Ammon's horn (tissue), 1 donor: ENCODE measurements at places on chromosomes 2 and 18.

DNA sequence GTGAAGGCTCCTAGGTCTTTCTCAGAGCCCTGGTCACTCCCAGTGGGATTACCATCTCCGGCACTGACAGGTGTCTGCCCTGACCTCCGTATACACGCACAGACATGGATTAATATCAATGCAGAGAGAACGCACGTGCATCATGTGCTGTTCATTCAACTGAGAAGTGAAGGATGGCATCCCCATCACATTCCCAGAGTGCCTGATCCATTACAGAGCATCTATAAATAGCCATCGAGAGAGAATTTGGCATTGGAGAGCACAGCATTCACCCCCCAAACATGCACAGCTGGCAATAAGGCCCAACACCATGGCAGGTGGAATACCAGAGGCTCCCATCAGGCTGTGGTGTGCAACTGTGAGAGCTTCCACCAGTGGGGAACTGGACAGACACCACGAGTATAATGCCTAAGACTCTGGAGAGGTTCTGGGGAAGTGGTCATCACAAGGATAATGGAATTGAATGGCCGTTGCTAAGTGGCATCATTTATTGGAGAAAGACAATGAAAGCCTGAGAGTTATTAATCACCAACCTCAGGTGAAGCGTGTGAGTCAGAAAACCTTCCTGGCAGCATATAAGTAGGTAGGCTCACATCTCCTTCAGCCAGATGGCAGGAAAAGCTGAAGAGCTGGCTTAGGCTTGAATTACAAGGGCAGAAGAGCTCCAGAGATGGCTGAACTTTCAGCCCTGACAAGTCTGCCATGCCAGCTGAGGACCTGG, 244.5 kb upstream of the ID2 start:
- no peak for DNase-seq

GRCh38 chr2:222575618-222576017, 80.3 kb downstream of the FARSB start:
- DNase-seq = no peak

- DNase-seq = no peak
Measured at GRCh38 chr2:215780907-215781685, 232.3 kb downstream of the MREG start.

DNA sequence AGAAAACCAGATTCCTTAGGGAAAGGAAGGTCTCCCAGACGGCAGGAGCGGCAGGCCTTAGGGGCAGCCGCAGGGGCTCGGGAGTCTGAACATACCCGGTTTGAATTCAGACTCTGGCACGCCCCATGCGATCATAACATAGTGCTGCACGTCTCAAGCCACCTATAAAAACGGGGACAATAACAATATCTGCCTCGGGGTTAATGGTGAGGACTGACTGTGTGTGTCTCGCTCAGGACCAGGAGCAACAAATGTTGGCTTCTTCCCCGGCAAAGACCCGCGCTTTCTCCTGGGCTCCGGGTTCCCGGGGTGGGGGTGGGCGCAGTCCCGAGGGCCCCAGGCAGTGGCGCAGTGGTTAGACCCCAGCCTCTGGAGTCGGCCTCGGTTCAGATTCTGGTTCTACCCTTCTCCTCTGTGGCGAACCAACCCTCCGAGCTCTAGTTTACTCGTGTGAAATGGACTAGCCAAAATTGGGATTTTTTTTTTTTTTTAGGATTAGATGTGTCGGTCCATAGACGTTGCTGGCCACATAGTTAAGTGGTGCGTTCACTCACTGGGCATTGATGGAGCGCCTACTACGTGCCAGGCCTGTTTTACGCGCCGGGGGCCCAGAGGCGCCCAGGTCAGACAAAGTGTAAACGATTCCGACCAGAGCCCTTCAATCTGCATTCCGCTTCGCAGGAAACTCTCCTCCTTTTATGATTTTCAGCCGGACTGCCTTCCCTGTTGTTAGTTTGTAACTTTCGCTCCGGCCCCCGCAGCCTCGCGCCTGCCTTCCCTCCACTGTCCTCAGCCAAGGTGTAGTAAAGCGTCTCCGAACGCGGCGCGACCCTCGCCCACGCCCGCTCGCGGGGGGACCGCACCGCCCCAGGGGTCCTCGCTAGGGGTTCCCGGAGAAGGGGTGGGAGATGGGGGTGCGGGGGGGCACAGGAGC, 820 bp upstream of the SH3BP4 start:
- DNase-seq = no peak

DNA sequence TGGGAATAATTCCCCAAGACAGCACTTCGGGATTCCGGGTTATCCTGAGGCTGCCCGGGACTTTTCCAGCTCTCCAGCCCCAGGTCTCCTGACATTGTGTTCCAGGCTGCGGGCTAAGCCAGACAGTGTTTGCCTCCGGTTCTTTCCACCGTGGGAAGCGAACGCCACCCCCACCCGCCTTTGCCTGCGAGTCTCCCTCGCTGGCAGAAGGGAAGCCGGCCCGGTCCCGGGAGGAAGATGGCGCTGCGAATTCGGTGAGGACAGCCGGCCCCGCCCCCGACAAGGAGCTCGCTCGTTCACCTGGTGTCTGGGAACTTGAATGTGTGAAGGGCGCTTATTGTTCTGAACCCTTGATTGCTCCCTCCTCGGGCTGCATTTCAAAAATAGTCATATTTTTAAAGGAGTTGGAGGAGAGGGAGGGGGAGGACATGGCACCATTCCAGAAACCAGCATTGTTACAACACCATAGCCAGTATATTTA, 2.9 kb downstream of the LRATD1 start:
- peak; percentile 69 for DNase-seq

DNA sequence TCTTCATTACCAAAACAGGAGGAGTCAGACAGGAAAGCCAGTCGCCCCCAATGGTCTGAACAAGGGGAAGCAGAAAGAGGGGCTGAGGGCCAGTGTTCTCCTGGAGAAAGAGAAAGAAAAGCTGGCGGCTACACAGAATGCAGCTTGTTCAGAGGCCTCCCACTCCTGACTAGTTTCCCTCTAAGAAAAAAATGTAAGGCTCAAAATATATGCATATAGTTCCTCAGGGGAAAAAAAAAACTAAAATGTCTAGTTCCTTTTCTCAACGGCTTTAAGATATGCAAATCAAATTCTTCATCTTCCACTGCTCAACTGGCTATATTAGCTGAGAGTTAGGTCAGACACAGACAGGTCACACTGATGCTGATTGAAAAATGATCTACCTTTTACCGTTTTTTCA, 18.6 kb downstream of the MBOAT2 start:
- DNase-seq = no peak

DNA sequence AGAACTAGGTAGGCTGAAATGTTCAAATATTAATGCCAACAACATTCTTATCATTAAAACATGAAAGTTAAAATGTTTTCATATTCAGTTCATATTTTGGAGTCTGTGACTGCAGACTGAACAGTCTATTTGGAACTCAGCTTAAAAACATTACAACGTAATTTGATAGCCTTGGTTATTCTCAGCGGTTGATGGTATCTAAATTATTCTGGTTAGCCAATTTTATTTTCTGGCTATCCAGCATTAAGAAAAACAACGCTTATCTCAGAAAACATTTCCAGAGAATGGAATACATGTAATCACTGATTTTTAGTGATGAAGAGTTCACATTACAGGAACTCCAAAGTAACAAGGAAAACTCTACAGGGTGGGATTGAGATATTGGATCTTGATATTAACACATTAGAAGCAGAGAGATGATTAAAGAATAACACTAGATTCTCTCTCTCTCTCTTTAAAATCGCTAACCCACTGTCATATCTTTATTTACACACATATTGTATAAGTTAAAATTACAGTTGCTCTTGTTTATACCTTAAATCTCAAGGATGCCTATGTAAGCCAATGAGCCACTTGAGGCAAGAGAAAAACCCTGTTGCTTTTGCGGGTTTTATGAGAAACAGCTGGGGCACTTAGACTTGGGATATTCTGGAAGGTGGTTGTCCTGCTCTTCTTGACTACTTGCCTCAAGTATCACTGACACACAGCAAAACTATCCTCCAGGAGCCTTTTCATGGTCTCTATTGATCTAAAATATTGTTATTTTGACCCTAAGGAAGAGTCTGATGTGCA, 84.9 kb downstream of the ICOS start:
- no peak for DNase-seq

- no peak for DNase-seq
Measured at GRCh38 chr2:65691816-65692215, 259.4 kb upstream of the SPRED2 start.

- DNase-seq = no peak
Measured at GRCh38 chr2:8388781-8389180, 293.1 kb upstream of the ID2 start.

- DNase-seq = no peak
Measured at GRCh38 chr18:59448546-59448945, 89.5 kb upstream of the LMAN1 start.

GRCh38 chr2:90645-91312, 44.5 kb upstream of the FAM110C start:
- no peak for DNase-seq

- no peak for DNase-seq
Measured at GRCh38 chr2:88659538-88659915, 31.9 kb upstream of the RPIA start.

DNA sequence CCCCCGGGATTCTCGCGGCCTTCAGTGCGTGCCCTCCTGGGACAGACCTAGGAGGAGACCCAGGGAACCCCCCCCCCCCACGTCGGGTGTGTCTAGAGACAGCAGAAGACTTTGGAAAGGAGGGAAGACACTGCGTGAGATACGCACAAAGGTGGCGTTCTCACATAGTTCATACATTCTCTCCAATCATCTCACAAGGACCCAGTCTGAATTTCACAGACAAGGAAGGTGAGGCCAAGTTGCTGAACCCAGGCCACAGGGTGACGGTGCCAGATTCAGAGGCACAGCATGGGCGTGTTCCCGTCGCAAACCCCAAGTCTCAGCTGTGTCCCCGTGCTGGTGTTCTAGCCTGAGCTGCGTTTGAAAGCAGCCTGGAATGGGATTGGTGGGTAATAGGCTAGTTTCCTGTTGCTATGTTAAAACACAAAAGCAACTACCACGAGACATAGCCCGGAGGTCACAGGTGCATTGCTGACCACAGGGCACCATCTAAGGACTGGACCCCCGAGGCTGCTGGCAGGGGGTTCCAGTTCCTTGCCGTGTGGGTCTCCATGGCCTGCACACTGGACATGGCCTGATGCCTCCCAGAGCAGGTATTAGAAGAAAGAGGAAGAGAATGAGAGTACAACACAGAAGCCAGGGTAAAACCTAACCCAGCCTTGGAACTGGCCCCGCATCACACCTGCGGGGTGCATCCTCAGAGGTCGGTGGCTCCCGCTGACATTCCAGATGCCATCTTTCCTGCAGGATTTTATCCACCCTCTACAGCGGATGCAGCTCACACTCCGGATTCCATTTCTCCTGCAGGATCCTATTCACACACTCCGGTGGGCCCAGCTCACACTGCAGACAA, 1.1 kb upstream of the PXDN start:
- no peak for DNase-seq

DNA sequence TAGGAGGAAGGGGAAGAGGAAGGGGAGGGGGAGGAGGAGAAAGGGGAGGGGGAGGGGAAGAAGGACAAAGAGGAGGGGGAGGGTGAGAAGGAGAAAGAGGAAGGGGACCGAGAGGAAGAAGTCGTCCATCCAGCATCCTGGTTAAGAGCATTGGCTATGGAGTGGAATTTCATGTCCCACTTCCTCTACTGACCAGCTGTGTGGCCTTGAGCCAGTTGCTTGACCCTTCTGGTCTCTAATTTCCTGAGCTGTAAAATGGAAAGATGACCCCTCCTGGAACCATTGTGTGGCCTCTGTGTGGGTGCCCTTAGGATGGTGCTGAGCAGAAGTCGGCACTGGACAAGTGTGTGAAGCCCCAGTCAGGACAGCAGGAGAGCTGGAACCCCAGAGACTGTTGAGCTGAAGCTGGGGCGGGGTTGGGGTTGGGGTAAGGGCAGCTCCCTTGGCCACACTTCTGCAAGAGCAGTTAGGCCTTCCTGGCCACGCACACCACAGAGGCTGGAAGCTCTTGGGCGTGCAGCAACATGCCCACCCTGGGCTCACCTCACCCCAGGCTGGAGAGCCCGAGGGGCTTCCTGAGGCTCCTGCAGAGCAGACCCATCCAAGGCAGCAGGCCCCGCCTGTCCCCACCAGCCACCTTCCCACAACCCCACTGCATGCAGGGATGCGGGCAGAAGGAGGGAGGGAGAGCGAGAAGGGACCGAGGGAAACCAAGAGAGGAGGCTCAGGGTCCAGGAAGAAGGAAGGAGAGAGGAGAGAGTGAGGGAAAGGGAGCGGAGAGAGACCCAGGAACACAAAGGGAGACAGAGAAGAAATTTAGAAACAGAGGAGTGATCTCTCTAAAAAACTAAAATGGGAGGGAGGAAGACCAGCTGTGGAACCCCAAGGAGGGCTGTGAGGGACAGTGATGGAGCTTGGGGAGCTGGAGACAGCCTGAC, 16.2 kb downstream of the ADRA2B start:
- DNase-seq = no peak

GRCh38 chr18:12463191-12463590, 55.5 kb downstream of the PRELID3A start:
- DNase-seq = no peak

- DNase-seq = peak; percentile 84
Measured at GRCh38 chr18:54119524-54120019, 104.9 kb downstream of the MBD2 start.

GRCh38 chr18:13623348-13623747, 103.0 kb downstream of the FAM210A start:
- DNase-seq = no peak

- DNase-seq = no peak
Measured at GRCh38 chr18:31149351-31149750, 13.3 kb downstream of the DSC1 start.

DNA sequence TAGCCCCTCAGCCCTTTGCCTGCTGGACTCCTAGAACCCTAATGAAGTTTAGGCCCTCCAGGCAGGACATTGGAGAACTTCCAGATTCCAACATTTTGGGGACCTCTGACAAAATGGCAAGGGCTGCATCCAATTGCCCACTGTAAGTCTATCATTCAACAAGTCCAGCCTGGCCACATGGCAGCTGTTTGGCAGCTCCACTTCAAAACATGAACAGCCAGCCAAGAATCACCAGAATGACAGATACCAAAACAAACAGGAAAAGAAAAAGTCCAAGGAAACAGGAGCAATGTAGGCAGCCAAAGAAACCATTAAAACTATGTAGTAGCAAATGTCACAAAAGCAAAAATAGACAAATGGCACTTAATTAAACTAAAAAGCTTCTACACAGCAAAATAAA, 25.5 kb downstream of the SLC4A5 start:
- peak; percentile 35 for DNase-seq

DNA sequence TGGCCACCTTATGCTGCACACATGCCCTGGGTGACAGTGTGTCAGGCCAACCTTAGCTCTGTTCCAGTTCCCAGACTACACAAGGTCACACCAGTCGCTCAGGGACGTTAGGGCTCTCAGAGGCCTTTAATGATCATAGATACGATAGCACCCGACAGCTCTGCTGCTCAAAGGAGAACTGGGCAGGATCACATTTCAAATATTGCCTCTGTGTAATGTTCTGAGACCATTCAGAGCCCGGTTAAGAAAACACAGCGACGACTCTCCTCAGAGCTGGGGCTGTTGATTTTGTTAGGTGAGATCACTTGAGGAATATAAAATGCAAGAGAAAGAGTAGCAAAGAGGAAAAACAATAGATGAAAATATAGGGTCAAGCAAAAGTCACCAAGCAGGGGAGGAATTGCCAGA, 166.6 kb upstream of the TANK start:
- DNase-seq = no peak

- no peak for DNase-seq
Measured at GRCh38 chr2:196217116-196217515, 45.7 kb upstream of the STK17B start.
